ENCODE measurements at places on chromosomes 3 and 15.

DNA sequence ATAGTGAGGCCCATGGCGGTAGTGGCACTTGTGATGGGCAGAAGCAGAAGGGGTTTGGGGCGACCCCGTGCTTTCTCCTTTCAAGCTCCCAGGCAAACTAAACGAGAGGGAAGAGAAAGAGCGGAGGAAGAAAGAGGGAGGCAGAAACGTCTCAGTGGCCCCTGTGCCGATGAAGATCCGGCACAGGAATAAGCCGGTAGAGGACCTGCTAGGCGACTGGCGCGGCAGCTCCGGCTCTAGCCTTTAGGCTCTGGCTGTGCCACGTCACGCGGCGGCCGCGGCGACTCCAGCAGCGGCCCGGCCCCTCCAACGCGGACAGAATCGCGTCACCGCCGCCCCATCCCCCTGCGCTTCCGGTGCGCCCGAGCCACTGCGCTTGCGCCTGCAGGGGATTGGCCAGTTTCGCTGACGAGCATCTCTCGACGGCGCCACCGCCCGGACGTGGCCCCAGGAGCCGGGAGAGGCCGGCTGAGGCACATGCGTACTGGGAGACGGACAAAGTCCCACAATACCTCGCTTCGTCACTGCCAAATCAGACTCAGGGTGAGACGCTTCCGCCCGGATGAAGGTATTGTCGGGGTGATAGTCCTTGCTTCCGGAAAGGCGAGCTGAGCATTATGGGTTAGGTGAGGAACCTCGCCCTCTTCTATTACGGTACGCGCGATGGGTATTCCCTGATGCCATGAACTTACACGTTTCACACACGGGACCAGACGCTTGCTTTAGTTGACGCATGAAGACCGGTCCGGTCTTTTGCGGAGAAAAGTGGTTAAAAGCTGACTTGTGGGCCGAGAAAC lies at the start of gene ARF4:
Gene ARF4, minus strand, starts transcription at position 218 of the 797 bp plus-strand sequence. Its CDS starts 204 bp downstream, at position 14.
- peak; percentile 99 for DNase-seq

- no peak for DNase-seq
Measured at GRCh38 chr3:8317661-8318649, 183.7 kb upstream of the LMCD1 start.

DNA sequence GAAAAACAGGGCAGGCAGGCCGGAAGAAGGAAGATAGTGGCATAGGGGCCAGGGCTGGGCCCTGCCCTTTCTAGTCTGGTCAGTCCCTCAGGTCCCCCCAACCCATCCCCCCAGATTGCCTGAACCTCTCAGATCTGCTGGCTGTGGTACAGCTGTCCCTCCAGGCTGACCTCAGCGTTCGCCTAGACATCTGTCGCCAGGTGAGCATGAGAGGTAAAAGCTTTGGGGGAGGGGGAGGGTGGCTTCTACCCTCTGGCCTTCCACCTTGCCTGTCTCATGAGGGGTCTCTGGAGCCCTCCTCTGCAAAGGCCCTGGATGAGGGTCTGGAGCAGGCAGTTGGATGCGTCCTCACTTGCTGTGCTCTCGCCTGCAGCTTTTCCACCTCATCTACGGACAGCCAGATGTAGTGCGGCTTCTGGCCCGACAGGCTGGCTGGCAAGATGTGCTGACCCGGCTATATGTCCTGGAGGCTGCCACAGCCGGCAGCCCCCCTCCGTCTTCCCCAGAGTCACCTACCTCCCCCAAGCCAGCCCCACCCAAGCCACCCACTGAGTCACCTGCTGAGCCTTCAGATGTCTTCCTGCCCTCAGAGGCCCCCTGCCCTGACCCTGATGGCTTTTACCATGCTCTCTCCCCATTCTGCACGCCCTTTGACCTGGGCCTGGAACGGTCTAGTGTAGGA lies 20.2 kb downstream of the NBEAL2 start:
- no peak for DNase-seq

DNA sequence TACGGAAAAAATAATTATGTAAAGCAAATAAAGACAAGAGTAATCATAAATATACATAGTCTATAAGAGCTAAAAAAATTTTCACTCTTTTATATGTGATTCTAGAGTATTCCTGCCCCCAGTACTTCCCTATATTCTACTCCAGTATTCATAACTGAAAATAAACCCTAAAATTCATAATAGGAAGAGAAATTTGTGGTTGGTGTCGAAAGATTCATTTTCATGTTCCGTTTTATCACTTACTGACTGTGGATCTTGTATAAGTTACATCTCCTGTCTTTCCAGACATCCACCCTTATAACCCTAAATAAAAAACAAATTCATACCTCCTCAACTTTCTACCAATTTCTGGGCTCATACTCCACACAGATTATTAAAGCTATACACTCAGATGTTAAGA lies 16.0 kb upstream of the MBNL1 start:
- DNase-seq = no peak

- no peak for DNase-seq
Measured at GRCh38 chr3:125194061-125194848, 18.3 kb downstream of the SLC12A8 start.

GRCh38 chr3:194283221-194284006 lies 67.7 kb downstream of the CPN2 start:
- no peak for DNase-seq

GRCh38 chr3:117788061-117788460 lies 1078.5 kb downstream of the TUSC7 start:
- DNase-seq = peak; percentile 28

- no peak for DNase-seq
Measured at GRCh38 chr15:88918738-88919137, 5.6 kb upstream of the MFGE8 start.

GRCh38 chr3:102715030-102715697 lies 280.3 kb downstream of the ZPLD1 start:
- DNase-seq = no peak

- DNase-seq = no peak
Measured at GRCh38 chr15:100732211-100733055, 130.0 kb downstream of the ASB7 start.

GRCh38 chr15:82748315-82748714 lies 38.6 kb upstream of the AP3B2 start:
- DNase-seq = no peak

DNA sequence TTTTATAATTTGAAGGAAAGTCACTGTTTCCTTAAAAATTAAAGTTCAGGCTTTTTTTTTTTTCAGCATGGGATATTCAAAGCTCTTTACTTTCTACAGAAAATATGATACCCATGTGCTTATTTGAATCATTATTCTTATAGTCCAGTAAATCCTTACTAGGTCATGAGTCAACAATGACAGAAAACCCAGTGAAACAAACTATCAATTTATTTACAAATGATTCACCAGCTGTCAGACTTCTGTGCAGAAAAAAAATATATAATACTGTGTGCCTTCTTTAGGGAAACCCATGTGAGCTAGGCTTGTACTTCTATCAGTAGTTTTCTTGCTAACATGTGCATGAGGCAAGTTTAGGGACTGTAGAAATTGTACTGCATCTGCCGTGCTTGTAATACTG lies 1.2 kb downstream of the ACP3 start:
- no peak for DNase-seq

DNA sequence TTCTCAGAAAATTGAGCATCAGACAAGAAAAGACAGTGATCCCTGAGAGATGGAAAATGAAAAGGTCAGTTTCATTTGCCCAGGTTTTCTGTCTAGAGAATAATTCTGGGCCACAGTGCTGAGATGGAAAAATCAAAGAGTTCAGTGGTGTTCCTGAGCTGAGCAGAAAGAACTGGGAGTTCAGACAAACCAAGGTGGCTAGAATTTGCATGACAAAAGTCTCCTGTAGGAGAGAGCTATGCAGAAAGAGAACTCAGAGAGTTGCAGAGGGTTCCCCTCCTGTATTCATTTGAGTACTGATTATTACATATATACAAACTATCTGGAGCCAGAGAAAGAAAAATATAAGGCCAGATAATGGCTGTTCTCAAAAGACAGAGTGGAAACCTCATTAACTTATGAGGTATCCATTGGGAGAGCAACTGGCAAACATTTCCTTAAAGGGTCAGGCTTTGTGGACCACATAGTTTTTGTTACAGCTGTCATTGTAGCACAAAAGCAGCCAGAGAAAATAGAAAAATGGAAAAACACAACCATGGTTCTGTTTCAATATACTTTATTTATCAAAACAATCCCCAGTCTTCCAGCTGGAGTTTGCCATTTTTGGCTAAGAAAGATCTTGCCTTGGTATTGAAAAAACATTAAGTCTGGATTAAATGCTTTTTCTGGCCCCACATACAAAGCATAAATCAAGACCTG lies 1004.1 kb downstream of the TBL1XR1 start:
- no peak for DNase-seq

- no peak for DNase-seq
Measured at GRCh38 chr3:56136514-56136913, 331.8 kb downstream of the ERC2 start.

- DNase-seq = no peak
Measured at GRCh38 chr15:88710027-88710715, 71.4 kb downstream of the ISG20 start.

DNA sequence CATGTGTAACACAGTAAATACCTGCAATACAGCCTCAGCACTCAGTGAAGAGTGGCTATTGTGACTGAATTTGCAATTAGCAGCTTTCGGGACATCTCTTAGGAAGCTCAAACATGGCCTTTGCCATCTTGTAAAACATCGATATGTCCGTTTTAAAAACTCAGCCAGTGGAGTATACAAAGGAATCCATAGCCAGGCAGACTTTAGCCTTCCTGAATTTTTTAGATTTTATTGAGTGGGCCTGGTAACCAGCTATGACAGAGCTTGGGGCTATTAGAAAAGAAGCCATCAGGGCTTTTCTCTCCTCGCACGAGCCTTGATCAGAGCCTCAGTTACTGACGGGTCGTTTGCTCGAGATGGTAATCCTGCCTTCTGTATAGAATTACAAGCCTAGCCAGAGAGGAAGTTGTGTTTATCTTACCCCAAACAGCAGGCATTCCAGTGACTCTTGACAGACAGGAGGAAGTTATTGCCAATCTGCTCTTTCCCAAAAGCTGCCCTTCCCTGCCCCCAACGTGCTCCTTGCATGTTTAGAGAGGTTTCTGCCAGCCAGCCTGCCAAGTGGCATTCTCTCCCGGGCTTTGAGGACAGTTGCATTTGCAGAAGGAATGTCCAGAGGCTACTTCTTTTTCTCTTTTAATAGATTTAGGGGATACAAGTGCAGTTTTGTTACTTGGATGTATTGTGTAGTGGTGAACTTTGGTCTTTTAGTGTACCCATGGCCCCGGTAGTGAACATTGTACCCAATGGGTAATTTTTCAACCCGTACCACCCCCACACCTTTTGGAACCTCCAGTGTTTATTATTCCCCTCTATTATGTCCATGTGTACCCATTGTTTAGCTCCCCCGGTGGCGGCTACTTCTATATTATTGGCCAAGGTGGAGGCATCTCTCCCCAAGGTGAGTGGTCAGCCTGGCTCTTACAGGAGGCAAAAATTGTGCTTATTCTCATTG lies 40.6 kb downstream of the ITPR1 start:
- no peak for DNase-seq

GRCh38 chr3:197942956-197943556 lies 6.9 kb upstream of the RPL35A start:
- peak; percentile 6 for DNase-seq

- DNase-seq = no peak
Measured at GRCh38 chr3:14208977-14209394, 30.4 kb downstream of the LSM3 start.

GRCh38 chr3:87949189-87949878 lies 109.5 kb downstream of the CGGBP1 start:
- no peak for DNase-seq

DNA sequence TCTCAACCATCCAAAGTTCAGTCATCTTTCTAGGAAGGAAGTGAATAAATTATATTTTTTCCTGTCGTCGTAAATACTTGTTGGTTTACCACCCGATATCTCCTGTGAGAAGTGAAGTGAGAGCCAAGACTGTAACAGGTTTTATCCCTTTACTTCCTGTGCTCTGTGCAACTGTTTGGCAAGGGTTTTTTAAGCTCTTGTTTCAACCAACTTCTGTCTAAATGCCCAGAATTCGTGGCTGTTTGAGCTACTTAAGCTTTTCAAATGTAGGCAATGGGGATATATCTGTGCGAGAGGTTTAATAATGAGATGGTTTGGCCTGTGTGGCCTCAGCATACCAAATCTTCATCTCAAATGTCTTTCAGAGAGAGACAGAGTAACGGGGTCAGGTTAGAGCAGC lies 134.7 kb downstream of the LRTM1 start:
- peak; percentile 35 for DNase-seq

DNA sequence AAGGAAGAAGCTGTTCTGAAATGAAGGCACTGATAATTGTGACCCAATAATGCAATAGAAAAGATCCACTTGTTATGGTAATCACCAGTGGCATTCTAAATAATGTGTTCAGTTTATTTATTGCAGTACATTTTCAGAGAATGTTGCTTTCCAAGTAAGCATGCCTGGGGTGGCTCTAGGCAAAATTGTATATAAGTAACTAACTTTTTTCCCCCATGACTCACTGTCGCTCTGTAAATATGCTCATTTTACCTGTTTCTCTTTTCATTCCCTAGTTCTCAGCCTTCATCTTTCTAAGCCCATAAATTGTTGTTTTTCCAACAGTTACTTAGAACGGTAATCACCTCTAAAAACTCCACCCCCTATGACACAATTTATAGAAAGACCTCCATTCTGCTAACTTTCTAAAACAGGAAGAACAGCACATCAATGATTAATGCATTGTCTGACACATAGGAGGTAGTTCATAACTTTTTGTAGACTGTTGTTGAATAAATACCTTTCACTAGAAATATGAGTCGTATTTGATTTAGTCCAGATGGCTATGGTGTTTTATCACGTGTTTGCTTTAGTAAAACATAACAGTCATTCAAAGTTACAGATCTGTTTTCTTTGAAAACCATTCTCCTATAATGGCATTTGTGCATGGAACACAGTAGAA lies 143.1 kb downstream of the LSAMP start:
- no peak for DNase-seq

GRCh38 chr15:74370471-74370870 lies 3.0 kb upstream of the CYP11A1 start:
- no peak for DNase-seq

GRCh38 chr3:105686278-105686897 lies 182.4 kb downstream of the CBLB start:
- DNase-seq = no peak

DNA sequence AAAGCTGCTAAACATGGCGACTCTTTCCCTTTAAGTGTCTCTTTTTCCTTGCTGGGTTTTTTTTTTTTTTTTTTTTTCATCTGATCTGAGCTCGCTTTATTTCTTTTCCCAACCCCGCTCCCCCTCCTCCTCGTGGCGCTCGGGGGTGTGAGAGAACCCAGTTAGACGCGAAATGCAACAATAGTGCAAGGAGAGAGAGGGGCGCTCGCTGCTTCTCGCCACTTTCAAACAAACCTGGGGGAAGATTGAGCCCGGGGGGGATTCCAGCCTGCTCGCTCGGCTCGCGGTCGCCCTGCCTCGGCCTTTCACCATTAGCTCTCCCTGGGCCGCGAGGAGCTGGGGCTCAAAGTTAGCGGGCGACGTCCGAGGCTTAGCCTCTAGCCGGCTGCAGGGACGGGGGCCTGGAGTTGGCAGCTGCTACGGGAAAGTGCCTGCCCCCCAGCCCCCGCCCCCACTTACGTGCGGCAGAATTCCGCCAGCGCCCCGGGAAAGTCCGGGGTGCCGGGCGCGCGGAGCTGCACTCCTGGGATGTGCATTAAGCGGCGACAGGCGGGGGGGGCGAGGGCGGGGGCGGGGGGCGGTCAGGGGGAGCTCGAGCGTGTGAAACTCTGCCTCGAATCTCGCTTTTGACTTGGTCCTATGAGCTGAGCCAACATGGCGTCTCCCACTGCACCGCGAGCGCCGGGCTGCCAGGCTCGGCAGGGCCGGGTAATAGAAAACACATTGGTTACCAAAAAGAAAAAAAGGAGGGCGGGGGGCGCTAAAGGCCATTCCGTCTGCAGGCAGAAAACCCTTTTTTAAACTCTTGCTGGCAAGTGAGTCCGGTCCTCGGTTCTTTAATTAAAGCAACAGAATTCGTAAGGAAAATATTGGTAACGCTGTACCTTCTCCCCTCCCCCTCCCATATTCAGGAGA lies 10.4 kb downstream of the NR2F2 start:
- DNase-seq = peak; percentile 60

All from midbrain (tissue), 1 donor.